Inflammatory macrophage treated with lipopolysaccharide for 1 hour (primary cell): ENCODE measurements at places on chromosomes 7 and 10.

DNA sequence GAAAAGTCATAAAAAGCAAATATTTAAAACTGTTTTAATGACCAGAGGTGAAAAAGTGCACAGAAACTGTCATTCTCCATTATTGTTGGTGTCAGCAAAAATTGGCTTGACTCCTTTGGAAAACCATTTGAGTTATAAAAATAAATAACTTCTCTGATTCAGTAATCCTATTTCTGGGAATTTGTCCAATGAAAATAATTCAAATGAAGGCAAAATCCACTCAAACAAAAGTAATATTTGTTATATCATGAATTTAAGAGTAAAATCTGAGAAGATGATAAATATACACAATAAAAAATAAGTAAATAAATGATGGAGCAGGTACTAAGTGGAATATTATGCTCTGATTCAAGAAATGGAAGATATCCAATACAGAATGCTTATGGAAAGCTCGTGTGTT lies 326.6 kb upstream of the KLF6 start:
- no peak for DNase-seq

- no peak for DNase-seq
Measured at GRCh38 chr7:80632819-80633218, 5.6 kb upstream of the CD36 start.

GRCh38 chr7:16648551-16648950 lies 2.6 kb downstream of the BZW2 start:
- peak; percentile 72 for DNase-seq

- no peak for DNase-seq
Measured at GRCh38 chr10:7967035-7967434, 87.5 kb upstream of the GATA3 start.

GRCh38 chr7:37820708-37821468 lies 27.5 kb upstream of the NME8 start:
- no peak for DNase-seq

- no peak for DNase-seq
Measured at GRCh38 chr7:112093409-112093808, 112.8 kb downstream of the DOCK4 start.

DNA sequence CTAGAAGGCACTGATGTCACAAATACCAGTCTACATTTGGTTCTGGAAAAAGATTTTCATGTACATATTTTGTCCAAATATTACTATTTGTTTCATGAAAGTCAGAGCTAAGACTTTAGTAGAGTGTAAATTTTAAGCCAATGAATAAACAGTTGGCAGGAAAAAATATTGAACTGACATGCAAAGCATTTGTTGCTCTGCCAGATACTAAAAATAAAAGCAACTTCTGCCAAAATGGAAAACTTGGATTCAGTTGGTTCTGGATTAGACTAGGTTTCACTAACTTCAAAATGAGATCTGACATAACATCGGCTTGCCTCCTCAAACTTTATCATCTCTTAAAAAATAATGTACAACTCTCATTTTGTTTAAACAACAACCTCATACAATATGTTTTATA lies 34.9 kb downstream of the FAM204A start:
- no peak for DNase-seq

DNA sequence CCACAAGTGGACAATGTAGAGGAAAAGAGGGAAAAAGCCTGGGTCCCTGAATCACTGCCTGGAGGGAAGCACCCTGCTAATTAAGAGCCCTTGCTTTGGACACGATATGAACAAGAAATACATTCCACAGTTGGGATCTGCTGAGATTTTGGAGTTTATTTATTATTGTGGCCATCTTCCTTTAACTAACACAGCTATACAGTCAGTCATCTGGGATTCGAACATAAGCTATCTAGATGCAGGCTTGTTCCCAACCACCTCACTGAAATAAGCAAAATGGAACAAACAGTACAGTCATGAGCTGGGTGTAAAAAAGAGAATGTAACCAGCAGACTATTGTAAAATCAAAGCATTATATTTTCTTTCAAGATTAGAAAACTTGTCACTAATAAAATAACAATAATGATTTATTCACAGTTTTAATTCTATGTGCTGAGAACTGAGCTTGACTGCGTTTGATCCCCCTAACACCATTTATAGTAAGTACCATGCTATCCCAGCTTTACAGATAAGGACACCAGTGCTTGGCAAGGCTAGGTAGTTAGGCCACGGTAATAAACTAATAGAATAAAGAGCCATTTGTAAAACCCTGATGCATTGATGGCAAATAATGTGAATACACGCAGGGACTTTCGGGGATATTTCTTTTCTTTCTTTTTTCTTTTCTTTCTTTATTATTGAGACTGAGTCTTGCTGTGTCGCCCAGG lies 223.8 kb upstream of the KLF6 start:
- no peak for DNase-seq

DNA sequence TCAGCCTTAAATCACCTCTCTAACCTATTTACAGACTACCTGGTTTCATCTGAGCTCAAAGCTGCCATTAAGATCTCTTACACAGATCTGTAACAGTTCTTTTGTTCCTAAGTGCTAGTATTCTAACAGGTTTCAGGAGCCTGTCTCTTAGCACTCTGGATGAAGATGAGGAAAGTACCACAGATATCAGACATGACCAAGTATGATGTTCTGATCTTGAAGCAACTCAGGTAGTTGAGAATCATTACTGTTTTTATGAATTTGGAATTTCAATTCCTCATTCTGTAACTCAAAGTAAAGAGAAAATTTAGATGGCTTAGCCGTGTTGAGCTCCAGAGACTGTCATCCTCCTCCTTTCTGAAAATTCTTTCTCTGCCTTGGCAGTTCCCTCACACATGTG lies 30.8 kb downstream of the CCDC186 start:
- no peak for DNase-seq

DNA sequence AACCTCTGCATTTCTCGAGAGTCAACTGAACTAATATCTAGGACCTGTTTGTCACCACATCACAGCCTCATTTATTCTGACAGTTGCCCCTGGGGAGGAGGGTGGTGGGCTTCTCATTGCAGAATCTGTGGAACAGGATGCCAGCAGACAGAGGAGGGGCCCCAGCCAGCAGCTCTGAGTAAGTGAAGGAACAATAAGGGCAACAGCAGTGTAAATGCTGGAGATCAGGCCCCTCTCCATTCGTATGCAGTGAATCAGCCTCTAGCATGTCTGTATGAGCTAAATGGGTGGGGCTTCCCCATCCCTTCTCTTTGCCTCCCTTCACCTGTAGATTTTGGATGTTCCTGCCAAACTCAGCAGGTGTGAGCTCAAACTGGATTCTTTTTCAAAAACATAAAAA lies 7.7 kb upstream of the CPVL start:
- DNase-seq = no peak

DNA sequence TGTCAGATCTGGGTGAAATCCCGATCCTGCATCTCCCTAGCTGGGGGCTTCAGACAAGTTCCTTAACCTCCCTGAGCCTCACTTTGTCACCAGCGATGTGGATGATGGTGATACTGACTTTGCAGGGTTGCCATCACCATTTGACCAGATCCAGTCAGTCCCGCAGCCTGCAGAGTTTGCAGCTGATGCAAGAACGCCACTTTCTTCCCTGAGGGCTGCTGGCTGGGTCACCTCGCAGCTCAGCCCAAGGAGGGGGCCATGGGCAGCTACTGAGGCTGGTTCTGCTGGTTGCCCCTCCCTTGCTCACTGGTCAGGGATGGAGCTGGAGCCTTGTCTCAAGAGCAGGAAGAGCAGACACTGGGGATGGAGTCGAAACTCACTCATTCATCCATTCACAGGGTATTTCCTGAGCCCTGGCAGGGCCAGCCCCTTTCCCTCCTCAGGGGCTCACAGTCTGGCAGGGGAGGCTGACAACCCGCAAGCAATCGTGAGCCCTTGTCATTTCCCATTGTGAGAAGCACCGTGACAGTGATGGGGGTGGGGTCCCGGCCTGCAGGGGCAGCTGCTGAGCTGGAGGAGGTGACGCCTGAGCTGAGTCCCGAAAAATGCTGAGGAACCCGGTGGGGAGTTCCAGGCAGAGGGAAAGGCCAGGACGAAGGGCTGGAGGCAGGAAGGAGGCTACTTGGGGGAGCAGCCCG lies 111.1 kb upstream of the TCF7L2 start:
- DNase-seq = no peak

- DNase-seq = no peak
Measured at GRCh38 chr7:15476531-15476918, 85.3 kb downstream of the AGMO start.

GRCh38 chr7:141354251-141354650 lies 197.0 kb upstream of the AGK start:
- no peak for DNase-seq

GRCh38 chr7:55441774-55442522 lies 76.8 kb downstream of the LANCL2 start:
- DNase-seq = no peak

DNA sequence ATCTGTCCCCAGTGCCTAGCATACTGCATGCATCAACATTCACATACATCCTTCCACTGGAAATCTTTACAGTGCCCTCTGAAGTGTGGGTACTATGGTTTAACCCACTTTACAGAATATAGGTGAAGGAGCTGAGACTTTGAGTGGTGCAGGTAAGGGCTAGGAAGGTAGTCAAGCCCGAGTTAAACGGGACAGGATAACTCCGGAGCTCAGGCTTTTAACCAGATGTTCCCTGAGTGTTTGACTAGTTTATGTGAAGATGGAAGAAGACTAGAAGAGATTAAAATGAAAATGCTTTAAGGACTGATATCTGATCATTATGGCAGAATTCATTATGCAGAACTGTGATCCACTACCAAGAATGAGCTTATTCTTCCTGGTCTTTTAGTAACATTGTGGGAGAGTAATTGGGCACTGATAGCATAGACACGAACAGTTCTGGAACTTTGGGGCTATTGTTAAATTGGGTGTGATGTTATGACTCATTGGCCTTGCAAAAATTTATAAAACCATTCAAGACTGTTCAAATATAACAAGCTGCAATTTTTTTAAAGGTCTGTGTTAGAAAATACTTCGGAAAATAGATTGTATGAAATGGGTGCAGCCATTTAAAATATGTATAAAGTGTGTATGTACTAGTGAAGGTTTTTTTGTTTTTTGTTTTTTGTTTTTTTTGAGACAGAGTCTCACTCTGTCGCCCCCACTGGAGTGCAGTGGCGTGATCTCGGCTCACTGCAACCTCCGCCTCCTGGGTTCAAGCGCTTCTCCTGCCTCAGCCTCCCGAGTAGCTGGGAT lies 4.4 kb downstream of the CUL1 start:
- no peak for DNase-seq

DNA sequence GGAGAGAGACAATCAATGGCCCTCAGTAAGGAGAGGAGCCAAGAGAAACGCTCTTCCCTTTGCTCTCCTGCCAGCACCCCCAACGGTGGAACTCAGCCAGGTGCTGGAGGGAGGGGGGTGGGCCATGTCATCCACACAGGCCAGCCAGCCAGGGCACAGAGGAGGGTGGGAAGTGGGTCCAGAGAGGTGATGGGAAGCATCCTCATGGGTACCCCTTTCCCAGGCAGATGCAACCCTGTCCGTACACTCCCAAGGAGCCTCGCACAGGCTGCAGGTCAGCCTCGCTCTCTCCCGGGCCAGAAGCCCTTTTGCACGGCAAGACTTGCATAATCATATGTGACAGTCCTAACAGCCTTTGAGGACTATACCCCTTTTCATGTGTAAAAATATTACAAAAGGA lies 142.0 kb upstream of the NAMPT start:
- DNase-seq = no peak

DNA sequence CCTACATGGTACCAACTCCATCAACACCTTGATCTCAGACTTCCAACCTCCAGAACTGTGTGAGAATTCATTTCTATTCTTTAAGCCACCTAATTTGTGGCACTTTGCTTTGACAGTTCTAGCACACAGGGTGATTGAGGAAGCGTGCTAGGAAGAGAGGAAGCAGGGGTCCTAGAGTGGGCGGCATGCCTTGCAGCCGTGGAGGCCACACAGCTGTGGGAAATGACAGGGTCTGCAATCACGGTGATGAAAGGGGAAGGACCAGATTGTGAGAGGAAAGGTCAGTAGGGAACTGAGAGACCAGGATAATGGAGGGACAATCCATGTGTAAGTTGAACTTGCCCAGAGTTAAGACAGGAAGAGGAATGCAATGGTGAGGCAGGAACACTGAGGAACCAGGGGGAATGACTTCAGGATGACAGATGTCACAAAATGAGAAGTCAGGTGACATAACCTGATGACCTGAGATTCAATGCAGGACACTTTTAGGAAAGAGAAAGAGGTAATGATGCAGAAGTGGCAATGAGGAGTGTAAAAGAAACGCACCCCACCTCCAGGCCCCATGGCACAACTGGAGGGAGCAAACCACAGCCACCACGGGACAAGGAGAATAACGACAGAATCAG lies 87.3 kb upstream of the PIK3CG start:
- peak; percentile 74 for DNase-seq

DNA sequence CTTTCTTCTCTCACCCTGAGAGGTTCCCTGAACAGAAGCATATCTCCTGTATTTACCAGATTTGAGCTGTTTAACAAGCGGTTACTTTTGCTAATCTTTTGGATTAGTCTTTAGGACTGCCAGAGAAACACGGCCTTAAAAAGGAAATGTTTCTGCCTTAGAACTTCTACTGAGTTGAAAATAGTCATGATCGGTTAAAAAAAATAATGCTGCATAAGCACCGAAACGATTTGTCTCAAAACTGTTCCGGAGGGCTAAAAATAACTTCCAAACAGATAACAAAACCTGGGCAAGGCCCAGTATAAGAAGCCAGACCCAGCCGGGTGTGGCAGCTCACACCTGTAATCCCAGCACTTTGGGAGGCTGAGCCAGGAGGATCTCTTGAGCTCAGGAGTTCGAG lies 43.3 kb upstream of the CYTH3 start:
- no peak for DNase-seq

DNA sequence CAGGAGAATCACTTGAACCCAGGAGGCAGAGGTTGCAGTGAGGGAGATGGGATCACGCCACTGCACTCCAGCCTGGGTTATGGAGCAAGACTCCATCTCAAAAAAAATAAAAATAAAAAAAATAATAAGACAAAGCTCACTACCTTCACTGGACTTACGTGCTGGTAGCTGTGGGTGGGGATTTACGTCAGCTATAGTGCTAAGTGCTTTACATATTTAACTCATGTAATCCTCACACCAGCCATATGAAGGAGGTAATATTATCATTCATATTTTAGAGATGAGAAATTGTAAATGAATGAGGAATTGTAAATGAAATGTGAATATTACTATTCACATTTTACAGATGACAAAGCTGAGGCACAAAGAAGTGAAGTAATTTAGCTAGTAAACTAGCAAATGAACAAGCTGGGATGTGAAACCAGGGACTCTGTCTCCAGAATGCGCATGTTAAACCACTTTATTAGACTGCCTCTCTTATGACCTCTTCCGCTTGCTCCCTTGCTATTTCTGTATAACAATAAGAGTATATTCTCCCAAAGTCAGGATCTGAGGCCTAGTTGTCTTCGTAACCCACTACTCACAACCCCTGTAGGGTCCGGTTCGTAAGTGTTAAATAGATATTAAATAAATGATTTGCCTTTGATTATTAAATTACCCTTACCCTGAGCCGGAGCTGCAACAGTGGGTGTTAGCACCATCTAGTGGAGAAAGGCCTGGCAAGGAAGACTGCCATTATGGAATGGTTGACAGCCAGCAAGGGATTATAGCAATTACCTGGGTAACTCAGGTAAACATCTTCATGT lies 70.2 kb downstream of the HTR7 start:
- peak; percentile 21 for DNase-seq
